ENCODE measurements at places on chromosomes 3 and 15.

GRCh38 chr3:39501968-39502837 lies 34.7 kb downstream of the MOBP start:
- DNase-seq = no peak

DNA sequence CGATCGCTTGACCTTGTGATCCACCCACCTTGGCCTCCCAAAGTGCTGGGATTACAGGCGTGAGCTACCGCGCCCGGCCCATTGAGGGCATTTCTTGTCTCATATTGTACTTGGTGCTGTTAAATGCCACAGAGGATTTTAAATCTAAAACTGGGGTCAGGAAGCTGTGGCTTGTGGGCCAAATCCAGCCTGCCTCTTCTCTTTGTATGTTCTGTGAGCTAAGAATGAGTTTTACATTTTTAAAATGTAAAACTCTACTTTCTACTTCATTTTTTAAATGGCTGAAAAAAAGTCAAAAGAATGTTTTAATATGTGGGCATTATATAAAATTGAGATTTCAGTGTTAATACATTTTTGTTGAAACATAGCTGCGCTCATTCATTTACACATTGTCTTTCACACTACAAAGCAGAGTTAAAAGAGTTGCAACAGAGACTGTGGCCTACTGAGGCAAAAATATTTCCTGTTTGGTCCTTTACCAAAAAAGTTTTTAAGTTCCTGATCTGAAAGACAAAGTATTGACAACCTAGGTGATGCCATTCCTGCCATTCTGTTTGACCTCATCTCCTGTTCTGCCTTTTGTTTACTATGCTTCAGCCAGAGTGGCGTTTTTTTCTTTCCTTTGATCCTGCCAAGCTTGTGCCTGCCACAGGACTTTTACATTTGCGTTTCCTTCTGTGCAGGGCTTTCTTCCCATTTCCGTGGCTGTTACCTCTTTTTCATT lies 50.4 kb downstream of the PDCD6IP start:
- DNase-seq = no peak

- DNase-seq = no peak
Measured at GRCh38 chr3:52777959-52778805, 783 bp downstream of the ITIH1 start.

DNA sequence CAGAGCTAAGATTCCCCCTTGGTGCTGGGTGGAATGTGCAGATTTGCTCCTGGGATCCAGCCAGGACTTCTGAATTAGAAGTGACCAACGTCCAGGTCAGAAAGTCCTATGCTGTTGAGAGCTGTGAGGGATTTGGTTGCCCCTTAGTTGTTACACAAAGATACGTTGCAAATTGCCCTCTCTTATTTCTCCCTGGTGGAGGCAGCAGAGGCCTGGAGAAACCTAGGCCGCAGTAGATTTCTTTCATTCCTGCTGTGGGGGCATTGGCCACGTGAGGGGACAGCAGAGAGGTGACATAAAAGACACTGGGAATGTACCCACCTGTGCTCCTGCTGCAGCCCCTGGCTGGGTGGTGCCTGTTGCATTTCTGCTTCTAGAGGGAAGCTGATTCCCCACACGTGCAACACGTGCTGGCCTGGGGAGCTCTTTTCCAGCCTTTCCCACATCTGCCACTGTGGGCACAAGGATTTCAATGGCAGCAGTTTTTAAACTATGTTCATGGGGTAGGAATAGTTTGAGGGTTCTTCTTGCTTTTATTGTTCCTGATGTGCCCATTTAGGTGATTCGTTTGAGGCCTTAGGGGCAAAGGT lies 65.7 kb downstream of the SYNM start:
- no peak for DNase-seq

GRCh38 chr15:84082739-84083138 lies 152.8 kb upstream of the GOLGA6L4 start:
- no peak for DNase-seq

- no peak for DNase-seq
Measured at GRCh38 chr3:78455712-78456433, 1311.9 kb downstream of the ROBO1 start.

DNA sequence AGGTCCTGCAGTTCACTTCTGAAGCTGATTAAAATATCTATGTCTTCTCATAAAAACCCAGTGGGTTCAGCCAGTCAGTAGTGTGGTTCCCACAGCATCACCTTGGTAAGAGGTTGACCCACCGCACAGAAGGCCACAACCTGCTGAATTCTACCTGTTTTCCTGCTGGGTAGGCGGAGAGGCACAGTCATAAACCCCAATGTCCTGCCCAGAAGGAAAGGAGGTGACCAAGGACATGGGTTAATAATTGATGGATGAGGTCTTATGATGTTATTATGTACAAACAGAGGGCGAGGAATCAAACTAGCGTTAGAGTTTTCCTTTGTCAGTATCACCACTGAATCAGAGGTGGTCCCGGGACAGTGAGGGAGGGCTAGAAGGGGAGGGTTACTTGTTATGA lies 27.8 kb downstream of the CA12 start:
- DNase-seq = no peak

- DNase-seq = no peak
Measured at GRCh38 chr3:49593041-49593440, 38.8 kb downstream of the BSN start.
